ENCODE measurements at places on chromosomes 11 and 22. TPM values are rescaled to one million over a fixed set of nuclear protein-coding genes. Genes with fewer than 3 reads are reported as not detected.

- DNase-seq: no peak
- H3K36me3 ChIP-seq: peaks cover 39% of the 10 kb centered on the region
- H3K4me3 ChIP-seq: no peak overlapping the region
- H3K4me1 ChIP-seq: peaks cover 14% of the 10 kb centered on the region
Measured at GRCh38 chr11:45212566-45213315, 66.3 kb downstream of the PRDM11 start.

- H3K36me3 ChIP-seq: no peaks in the 10 kb centered on the region
- peaks cover 38% of the 10 kb centered on the region for H3K27me3 ChIP-seq
- no peaks in the 10 kb centered on the region for H3K4me1 ChIP-seq
- no peak overlapping the region for H3K4me3 ChIP-seq
- H3K27ac ChIP-seq: no peak overlapping the region
Measured at GRCh38 chr11:92227959-92228935, 3.6 kb downstream of the FAT3 start.

DNA sequence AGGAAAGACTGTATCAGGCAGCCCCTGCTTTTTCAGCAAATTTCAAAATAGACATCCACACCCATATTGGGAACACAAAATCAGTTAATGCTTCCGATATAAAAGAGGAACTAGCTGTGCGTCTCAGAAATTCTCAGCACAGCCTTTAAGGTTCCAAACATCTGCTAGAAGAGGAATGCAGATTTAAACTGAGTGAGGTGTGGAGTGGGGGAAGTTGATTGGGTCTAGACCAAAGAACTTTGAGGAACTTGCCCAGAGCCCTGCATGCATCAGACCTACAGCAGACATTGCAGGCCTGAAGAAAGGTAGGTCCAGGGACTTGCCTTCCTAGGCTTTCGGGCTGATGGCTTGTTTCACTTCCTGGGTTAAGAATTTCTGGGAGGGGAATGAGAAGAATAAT is at the start of gene MS4A4A:
Gene MS4A4A, plus strand, starts transcription at position 255 of the 400 bp plus-strand sequence. Its CDS starts 10 bp downstream, at position 265.
- no peaks in the 10 kb centered on the region for H3K27me3 ChIP-seq
- H3K4me3 ChIP-seq: peak within 1 kb of the TSS; percentile 42
- peaks cover 24% of the 10 kb centered on the region for H3K4me1 ChIP-seq
- peak within 1 kb of the TSS; percentile 78 for H3K27ac ChIP-seq

Gene CASP5
- total RNA-seq: not detected

- peak within 1 kb of the TSS; percentile 98 for H3K27ac ChIP-seq
- peaks cover 22% of the 10 kb centered on the region for H3K4me1 ChIP-seq
- H3K4me3 ChIP-seq: peak within 1 kb of the TSS; percentile 98
- H3K36me3 ChIP-seq: peaks cover 17% of the 10 kb centered on the region
- H3K27me3 ChIP-seq: no peaks in the 10 kb centered on the region
Measured at GRCh38 chr22:41998361-41999261, at the start of gene WBP2NL. WBP2NL (plus strand) TSS chr22:41998788; CDS start chr22:41998819, 31 bp downstream.

Gene KCNQ1OT1
- 0.88 TPM for total RNA-seq

Gene KCNE3
- not detected for total RNA-seq

- peaks cover 10% of the 10 kb centered on the region for H3K27me3 ChIP-seq
- H3K36me3 ChIP-seq: no peaks in the 10 kb centered on the region
- no peak overlapping the region for H3K4me3 ChIP-seq
- H3K4me1 ChIP-seq: no peaks in the 10 kb centered on the region
- no peak overlapping the region for H3K27ac ChIP-seq
Measured at GRCh38 chr11:117589063-117589462, 208.0 kb downstream of the DSCAML1 start.

Gene DCHS1
- 0.17 TPM for total RNA-seq

DNA sequence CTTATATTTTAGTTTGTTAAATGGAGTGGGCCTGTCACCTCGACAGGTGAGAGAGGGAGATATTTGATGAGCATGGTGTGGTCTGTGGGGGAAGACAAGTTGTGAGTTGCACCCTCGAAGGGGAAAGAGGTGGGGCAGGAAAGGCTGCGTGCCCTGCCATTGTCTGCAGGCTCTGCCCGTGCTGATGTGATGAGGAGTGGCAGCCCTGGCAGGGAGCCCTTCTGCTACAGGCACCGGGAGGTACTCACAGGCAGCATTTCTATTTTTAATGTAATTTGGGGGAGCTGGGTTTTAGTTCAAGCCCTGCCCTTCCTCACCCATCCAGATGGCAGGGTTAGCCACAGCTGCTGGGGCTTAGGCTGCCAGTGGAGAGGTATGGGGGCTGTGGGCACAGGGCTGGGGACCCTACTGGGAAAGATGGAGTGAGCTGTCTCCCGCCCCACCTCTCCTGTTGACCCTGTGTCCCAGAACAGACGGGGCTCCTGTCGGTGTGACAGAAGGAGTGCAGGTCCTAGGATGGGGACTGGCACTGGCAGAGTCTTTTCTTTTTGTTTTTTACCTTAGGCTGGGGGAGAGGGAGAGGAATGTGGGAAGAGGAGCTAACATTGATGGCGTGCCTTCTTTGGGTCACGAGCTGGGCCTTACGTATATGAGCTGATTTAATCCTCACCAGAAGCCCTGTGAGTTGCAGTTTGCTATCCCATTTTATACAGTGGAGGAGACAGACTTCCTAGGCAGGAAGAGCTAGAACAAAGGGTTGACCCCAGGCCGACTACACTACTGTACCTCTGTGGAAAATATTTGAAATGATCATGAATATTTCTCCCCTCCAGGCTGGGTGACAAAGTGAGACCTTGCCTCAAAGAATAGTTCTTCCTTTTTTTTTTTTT is 51.6 kb downstream of the CEP164 start:
- H3K4me1 ChIP-seq: no peaks in the 10 kb centered on the region
- H3K27me3 ChIP-seq: no peaks in the 10 kb centered on the region
- no peak overlapping the region for H3K27ac ChIP-seq
- DNase-seq: no peak
- H3K36me3 ChIP-seq: peaks cover 83% of the 10 kb centered on the region

DNA sequence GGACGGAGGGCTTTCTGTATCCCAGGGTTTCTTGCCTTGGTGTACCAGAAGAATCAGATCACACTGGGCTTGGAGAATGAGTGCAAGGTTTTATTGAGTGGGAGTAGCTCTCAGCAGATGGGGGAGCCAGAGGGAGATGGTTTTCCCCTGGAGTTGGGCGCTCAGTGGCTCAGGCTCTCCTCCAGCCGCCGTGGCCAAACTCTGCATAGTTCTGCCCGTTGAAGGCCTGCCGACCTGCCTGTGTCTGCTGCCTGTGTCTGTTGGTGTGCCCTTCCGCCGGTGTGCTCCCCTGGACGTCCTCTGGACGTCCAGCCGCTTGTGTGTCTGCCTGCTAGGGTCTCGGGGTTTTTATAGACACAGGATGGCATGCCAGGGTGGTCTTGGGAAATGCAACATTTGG is 4.5 kb upstream of the ALKBH8 start:
- no peaks in the 10 kb centered on the region for H3K27me3 ChIP-seq
- H3K4me1 ChIP-seq: peaks cover 37% of the 10 kb centered on the region
- DNase-seq: no peak
- H3K36me3 ChIP-seq: peaks cover 7% of the 10 kb centered on the region

- no peak overlapping the region for H3K27ac ChIP-seq
- peak overlapping the region; percentile 65 for H3K4me3 ChIP-seq
- no peaks in the 10 kb centered on the region for H3K36me3 ChIP-seq
- DNase-seq: no peak
Measured at GRCh38 chr11:8871171-8871775, 39.7 kb upstream of the AKIP1 start.

Gene UPK3A
- total RNA-seq: 1.6 TPM

Gene HTR3B
- 0.10 TPM for total RNA-seq

- no peak for DNase-seq
- H3K36me3 ChIP-seq: no peaks in the 10 kb centered on the region
- no peaks in the 10 kb centered on the region for H3K27me3 ChIP-seq
- H3K27ac ChIP-seq: no peak overlapping the region
- H3K4me1 ChIP-seq: no peaks in the 10 kb centered on the region
Measured at GRCh38 chr11:42329929-42330565, 870.6 kb upstream of the LRRC4C start.

DNA sequence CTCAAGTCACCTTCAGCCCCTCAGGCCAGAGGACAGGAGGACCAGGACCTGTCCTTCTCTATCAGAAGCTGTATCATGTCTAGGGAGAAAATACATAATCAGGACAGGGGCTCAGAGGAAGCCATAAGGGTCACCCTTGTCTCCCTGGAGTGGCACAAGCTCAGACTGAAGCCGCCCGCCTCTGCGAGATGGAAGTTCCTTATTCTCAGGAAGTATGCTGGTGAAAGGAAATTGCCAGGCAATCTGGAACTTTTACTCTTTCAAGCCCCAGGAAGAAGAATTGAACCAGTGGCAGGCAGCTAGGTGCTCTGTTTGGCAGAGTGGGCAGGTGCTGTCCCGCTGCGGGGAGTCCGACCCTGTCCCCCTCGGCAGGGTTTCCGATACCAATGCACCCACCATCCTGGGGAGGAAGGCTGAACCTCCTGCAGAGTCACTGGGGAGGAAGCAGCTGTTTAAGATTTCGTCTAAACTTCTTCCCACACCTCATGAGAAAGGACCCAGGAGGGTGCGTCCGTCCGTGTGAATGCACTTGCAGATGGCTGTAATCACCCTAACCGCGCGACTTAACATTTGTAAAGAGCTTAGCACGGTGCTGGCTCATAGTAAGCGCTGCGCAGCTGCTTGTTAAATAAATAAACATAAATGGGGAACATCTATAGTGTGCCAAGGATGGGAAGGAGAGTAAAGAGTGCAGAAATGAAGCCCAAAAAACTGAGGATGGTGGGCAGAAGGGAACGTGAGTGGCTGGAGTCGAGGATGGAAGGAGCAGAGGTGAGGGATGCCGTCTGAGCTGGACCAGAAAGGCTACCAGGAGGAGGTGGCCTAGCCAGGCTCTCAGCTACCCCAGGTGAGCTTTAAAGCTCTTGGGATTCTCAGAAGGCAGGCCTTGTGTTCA is 5.0 kb upstream of the ANO1 start:
- H3K4me1 ChIP-seq: no peaks in the 10 kb centered on the region
- no peak overlapping the region for H3K4me3 ChIP-seq
- H3K36me3 ChIP-seq: no peaks in the 10 kb centered on the region

- no peak overlapping the region for H3K4me3 ChIP-seq
- H3K27ac ChIP-seq: no peak overlapping the region
- peaks cover 63% of the 10 kb centered on the region for H3K27me3 ChIP-seq
- peaks cover 11% of the 10 kb centered on the region for H3K4me1 ChIP-seq
- no peak for DNase-seq
Measured at GRCh38 chr11:45369313-45369712, 83.2 kb upstream of the SYT13 start.

GRCh38 chr11:33065445-33066178 is 26.2 kb downstream of the TCP11L1 start:
- no peaks in the 10 kb centered on the region for H3K27me3 ChIP-seq
- H3K27ac ChIP-seq: no peak overlapping the region
- H3K4me1 ChIP-seq: peaks cover 27% of the 10 kb centered on the region
- no peak overlapping the region for H3K4me3 ChIP-seq
- peaks cover 59% of the 10 kb centered on the region for H3K36me3 ChIP-seq

Gene CHST1
- not detected for total RNA-seq

Gene TRIM49
- not detected for total RNA-seq

DNA sequence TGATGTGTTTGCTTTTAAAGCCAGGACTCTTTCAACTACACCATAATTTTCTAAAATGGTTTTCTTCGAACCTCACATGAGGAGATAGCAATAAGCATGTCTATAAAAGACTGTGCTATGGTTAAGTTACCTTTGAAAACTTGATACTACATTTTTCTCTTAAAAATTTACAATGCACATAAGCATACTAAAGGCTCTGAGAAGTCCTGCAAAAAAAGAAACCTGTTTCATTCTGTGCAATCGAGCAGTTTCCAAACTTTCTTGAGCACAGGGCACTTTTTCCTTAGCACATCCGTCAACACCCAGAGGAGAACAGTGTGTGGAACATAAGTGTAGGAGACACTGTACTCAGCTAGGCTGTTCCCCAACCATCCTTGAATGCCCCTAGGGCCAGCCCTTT is 144.1 kb upstream of the ARHGAP20 start:
- peaks cover 22% of the 10 kb centered on the region for H3K4me1 ChIP-seq
- H3K36me3 ChIP-seq: no peaks in the 10 kb centered on the region
- peaks cover 7% of the 10 kb centered on the region for H3K27me3 ChIP-seq

DNA sequence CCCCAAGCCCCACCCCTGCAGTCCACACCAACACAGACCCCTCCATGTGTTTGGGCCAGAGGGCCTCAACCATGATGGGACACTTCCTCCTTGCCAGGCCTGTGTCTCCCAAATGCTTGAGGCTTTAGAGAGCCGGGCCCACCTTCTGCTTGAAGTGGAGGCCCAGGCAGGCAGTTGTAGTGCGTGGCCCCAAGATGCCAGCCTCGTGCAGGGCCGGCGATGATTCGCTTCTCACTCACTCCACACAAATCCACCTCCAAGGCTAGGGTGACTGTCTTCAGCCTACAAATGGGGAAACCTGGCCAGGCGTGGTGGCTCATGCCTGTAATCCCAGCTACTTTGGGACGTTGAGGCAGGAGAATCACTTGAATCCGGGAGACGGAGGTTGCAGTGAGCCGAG is 5.7 kb downstream of the PRR5 start:
- H3K27ac ChIP-seq: no peak overlapping the region
- no peak overlapping the region for H3K4me3 ChIP-seq
- H3K36me3 ChIP-seq: no peaks in the 10 kb centered on the region
- H3K4me1 ChIP-seq: peaks cover 39% of the 10 kb centered on the region
- DNase-seq: no peak

- DNase-seq: no peak
- peaks cover 1% of the 10 kb centered on the region for H3K36me3 ChIP-seq
- peaks cover 35% of the 10 kb centered on the region for H3K4me1 ChIP-seq
- no peak overlapping the region for H3K4me3 ChIP-seq
Measured at GRCh38 chr11:285894-286220, 3.1 kb upstream of the PGGHG start.

DNA sequence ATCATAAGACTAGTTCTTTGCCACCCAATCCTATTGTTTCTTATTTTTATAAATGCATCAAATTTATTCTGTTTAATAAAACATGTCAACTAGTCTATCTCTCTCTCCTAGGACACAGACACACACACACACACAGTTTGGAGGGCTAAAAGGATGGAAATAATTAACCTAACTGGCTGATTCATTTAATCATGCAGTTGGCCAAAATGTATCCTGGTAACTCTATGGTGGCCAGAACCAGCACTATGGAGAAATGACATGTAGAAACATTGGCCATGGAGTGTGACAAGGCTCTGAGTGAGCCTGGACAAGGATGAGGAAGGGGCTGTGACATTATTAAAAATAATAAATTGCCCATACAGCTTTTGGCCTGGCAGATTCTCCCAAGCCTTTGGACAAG is 64.1 kb downstream of the CLPB start:
- H3K36me3 ChIP-seq: peaks cover 20% of the 10 kb centered on the region
- H3K4me3 ChIP-seq: no peak overlapping the region
- no peak overlapping the region for H3K27ac ChIP-seq
- DNase-seq: no peak
- no peaks in the 10 kb centered on the region for H3K27me3 ChIP-seq

GRCh38 chr11:92340839-92341238 is 116.2 kb downstream of the FAT3 start:
- no peaks in the 10 kb centered on the region for H3K4me1 ChIP-seq
- no peaks in the 10 kb centered on the region for H3K36me3 ChIP-seq
- H3K27ac ChIP-seq: no peak overlapping the region
- no peaks in the 10 kb centered on the region for H3K27me3 ChIP-seq
- DNase-seq: no peak

Gene PRG3
- total RNA-seq: not detected

Gene MMP8
- not detected for total RNA-seq

Measured in activated B cell treated with CpG ODN at 0.5 μM for 24 hours (primary cell).